ENCODE measurements at places on chromosomes 3 and 15. TPM values are rescaled to one million over a fixed set of nuclear protein-coding genes. Genes with fewer than 3 reads are reported as not detected.

The SAXO2 gene
- 0.66 TPM for total RNA-seq

The SCAANT1 gene
- total RNA-seq: not detected

The FSTL1 gene
- total RNA-seq: 849 TPM

The GATA2 gene
- total RNA-seq: 4.1 TPM

The EIF5A2 gene
- 11.4 TPM for total RNA-seq
